ENCODE measurements at places on chromosomes 11 and 22.

DNA sequence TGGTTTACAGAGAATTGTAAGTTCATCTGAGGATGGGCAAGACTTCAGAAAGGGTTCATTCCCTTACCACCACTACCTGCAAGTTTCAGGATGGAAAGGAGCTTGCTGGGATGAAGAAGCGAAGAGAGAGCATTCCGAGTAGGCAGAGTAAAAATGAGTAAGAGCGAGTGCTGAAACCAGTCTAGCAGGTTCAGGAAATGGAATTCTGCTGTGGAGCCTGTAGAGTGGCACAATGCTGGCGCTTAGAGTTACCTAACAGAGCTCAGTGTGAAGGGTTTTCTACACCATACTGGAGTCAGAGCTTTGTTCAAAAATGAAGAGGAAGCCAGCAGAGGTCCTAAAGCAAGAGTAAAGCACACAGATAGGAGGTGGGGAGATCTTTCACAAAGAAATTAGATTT lies 179.2 kb upstream of the ZC3H12C start:
- no peak for DNase-seq

- DNase-seq = no peak
Measured at GRCh38 chr11:7600205-7600775, 73.0 kb downstream of the CYB5R2 start.

DNA sequence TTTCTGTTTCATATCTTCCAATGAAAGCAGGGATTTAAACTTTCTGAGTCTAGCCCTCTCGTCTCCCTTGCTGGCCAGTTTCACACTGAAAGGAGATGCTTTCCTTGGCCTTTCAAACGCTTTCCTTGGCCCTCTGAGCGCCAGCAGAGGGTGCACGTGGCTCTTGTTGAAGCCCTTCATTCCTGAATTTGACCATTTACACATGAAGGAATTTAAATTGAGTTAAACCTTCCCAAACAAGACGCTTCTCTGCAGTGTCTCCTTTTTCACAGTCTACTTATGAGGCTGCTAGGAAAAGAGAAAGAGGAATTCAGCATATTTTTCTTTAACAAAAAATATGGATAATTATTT lies 21.6 kb downstream of the NNMT start:
- no peak for DNase-seq

DNA sequence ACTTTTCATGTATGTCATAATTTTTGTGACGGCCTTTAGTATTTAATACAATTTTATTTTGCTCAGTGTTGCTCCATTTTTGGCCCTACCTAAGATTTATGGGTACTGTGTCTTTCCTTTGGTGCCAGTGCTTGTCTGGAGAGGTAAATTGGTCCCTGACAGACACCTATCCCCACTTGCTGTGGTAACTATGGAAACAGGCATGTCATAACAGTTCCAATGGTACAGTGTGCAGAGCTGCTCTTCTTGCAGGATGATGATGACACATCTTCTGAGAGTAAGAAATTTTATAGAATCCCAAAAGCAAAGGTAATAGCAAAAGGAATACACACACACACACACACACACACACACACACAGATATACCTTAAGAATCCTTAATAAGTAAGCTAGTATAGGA lies 118.5 kb downstream of the ELP4 start:
- no peak for DNase-seq

GRCh38 chr11:11661326-11662040 lies 39.7 kb upstream of the GALNT18 start:
- DNase-seq = no peak

GRCh38 chr11:47148903-47149531 lies 27.7 kb downstream of the ARFGAP2 start:
- DNase-seq = no peak

GRCh38 chr22:24688256-24688655 lies 85.3 kb downstream of the GGT1 start:
- DNase-seq = no peak

GRCh38 chr11:40290171-40290631 lies 1169.3 kb downstream of the LRRC4C start:
- DNase-seq = no peak

GRCh38 chr11:113864410-113864809 lies 11.0 kb downstream of the USP28 start:
- no peak for DNase-seq

DNA sequence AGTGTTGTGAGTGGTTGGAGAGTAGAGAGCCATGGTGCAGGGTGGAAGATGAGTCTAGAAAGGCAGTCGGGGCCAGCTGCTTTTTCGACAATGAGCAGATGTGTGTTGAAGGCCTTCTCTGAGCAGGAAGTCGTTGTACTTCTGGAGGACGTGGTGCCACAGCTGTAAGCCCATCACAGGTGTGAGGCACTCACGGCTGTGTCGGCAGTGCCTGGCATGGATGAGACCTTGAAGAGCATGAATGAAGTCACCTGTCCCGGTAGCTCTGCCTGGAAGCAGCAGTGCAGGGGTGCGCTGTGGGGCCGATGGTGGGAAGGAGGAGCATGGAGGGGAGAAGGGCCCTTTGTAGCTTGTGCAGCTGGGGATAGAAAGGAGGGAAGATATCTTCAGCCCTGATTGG lies 165.2 kb downstream of the PKNOX2 start:
- DNase-seq = no peak

DNA sequence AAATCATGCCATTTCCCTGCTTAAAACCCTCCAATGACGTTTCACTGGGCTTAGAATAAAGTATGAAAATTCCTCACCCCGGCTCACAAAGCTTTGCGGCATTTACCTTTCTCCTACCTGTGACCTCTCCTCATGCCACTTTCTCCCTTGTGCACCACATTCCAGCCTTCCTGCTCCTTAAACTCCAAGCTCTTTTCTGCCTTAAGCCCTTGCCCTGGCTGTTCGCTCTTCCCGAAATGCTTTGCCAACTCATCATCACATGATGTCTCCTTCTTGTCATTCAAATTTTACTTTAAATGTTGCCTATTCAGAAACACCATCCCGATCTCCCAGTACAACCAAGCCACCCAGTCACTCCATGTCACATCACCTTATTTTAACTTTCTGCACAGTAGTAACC lies 2.0 kb downstream of the PLEKHA7 start:
- DNase-seq = no peak

- DNase-seq = no peak
Measured at GRCh38 chr22:22996511-22997261, 73.6 kb upstream of the GNAZ start.

DNA sequence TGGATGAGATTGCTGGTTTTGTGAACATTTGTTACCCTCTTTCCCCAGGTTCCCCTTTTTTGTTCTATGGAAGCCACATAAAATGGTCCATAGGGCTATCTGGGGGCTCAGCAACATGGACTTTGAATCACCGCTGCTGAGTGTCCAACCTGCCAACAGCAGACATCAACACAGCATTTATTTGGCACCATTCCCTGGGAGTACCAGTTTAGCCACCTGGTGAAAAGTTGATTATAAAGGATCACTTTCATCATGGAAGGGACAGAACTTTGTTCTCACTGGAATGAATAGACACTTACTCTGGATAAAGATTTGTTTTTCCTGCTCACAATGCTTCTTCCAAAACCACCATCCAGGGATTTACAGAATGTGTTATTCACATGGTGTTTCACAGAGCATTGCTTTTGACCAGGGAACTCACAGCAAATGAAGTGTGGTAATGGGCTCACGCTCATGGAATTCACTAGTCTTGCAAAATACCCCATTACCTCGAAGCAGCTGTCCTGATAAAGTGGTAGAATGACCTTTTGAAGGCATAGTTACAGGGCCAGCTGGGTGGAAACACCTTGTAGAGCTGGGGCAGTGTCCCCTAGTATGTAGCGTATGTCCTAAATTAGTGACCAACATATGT lies 43.9 kb downstream of the ADM start:
- DNase-seq = no peak

DNA sequence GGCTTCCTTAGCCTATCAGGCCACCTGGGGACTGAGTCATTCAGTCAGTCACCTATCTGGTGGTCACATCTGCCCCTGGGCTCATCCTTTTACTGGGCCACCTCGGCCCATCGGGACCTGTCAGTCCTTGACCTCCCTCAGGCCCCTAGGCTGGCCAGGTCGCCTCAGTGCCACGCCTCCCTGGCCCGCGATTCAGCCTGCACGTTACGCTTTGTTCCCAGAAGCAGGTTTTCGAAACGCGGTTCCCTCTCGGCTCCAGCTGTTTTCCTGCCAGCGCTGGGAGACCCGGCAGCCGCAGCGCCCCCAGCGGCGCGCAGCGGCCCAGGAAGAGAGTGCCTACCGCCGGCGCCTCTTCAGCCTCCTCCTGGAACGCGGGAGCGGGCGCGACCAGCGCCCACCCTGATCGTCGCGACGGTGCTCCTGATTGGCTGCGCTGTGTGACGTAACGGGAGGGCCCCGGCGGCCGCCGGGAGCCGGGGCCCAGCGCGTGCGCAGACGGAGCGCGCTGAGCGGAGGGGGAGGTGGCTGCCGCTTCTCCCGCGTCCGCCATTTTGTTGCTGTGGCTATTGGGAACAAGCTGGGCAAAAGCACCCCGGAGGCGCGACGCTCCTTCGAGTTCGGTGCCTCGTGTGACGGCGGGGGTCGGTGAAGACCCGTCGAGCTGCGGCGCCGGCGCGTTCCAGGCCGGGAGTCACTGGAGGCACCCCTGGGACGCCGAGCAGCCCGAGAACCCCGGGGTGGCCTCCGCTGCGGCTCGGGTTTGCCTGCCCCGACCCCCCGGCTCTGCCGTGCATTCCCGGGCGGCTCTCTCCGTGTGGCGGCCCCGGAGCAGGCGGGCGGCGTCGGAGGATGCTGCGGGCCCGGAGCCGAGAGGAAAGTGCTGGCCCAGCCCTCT lies at the start of gene CRKL:
CRKL (plus strand) TSS at position 492 of the 895 bp plus-strand sequence. CDS start 528 bp downstream, outside the sequence.
- DNase-seq = peak; percentile 84

- DNase-seq = no peak
Measured at GRCh38 chr11:2090172-2091111, 48.7 kb downstream of the IGF2 start.

DNA sequence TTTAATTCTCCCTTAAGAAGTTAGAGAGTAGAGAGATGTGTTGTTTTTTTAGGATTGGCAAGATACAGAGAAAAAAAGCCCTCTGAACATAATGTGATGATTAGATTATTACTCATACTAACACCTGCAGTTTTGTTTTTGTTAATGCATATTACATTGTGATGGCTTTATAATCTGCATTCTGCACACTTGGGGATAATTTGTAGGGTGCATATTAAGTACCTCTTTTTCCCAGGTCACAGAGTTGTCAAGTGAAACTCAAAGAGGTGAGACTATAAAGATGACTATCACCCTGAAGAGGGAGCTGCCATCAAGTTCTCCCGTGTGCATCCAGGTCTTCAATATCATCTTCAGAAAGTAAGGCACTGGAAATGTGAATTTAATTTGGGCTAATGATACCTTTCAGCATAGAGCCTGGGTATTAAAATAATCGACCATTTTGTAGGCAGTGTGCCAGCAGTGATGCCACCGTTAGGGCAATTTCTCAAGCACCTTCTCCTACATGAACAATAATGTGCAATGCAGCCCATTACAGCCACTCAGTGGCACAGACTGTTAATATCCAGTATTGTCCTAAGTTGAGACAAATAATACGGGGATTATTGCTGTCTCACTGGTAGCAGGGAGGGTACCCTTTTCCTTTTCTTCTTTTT lies 16.2 kb downstream of the PIWIL4 start:
- no peak for DNase-seq

DNA sequence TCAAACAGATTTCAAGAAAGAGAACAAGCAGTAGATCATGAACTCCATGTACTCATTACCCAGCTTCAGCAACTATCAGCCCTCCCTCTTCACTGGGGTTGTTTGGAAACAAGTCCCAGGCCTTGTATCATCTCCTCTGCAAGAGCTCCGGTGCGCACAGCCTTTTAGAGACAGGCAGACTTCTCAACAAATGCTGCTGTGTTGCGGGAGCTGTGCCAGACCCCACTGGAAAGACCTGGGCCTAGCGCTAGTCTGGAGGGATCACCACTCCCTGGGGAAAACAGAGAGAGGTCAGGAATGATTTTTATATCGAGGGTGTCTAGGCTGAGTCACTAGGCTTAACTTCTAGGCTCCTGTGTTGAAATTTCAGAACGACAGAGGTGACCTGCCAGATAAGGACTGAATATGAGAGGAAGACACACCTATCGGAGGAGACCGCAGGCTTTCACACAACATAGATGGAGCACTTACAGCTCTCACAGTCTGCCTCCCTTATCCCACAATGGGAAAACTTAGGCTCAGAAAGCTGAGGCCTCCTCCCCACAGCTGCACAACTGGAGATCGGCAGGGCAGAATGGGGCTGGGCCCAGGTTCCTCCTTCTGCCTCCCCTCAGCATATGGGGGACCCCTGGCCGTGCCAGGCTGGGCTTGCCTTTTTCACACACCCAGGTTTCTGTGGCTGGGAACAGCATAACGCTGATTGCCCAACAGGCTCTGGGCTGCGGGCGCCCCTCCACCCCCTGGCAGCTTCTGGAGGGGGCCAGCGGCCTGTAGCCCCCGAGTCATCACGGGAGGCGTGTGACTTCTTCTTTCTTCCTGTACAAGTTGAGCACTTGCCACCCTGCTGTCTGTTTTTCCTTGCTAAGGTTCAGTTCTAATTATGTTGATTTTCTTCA lies 86.0 kb downstream of the PKNOX2 start:
- DNase-seq = no peak

DNA sequence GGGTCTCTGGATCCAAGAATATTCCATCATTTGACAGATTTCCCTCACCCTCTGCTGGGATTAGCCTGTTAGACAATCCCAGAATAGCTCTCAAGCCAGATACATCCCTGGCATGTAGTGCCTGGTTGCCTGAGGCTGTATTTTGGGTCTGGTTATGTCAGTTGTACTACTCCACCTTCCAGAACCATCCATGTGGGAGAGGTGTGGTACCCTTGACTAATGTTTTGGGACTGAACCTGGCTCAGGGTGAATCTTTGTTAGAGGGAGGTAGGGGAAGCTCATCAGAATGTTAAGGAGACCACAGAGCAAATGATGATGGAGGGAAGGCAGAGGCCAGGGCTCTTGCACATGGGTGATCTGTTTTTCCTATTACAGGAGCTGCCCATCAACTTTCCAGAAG lies 5.2 kb downstream of the C11orf52 start:
- no peak for DNase-seq

- no peak for DNase-seq
Measured at GRCh38 chr11:121892863-121893262, 223.2 kb downstream of the BLID start.

GRCh38 chr11:64161037-64161436 lies 4.9 kb downstream of the MACROD1 start:
- DNase-seq = no peak

DNA sequence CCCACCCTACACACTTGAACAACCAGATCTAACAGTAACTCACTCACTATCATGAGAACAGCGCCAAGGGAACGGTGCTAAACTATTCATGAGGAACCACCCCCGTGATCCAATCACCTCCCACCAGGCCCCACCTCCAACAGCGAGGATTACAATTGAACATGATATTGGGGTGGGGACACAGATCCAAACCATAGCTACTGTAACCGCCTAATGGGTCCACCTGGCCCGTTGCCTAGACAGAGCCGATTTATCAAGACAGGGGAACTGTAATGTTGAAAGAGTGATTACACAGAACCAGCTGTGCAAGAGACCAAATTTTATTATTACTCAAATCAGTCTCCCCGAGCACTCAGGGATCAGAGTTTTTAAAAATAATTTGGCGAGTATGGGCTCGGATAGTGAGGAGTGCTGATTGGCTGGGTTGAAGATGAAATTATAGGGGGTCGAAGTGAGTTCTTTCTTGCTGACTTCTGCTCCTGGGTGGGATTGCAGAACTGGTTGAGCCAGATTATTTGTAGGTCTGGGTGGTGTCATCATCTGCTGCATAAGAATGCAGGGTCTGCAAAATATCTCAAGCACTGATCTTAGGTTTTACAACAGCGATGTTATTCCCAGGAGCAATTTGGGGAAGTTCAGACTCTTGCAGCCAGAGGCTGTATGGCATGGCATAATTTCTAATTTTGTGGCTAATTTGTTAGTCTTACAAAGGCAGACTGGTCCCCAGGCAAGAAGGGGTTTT lies 17.9 kb upstream of the ZC3H12C start:
- DNase-seq = no peak

GRCh38 chr22:19719050-19719482 lies 4.3 kb upstream of the GP1BB start:
- peak; percentile 31 for DNase-seq
